ENCODE measurements at places on chromosomes 7 and 10. TPM values are rescaled to one million over a fixed set of nuclear protein-coding genes. Genes with fewer than 3 reads are reported as not detected.

Gene STRA8
- not detected for total RNA-seq

Gene IRF5
- total RNA-seq: not detected

Gene SLC29A4
- 3.8 TPM for total RNA-seq

Gene UPF2
- total RNA-seq: 15.2 TPM

Gene SLC12A9
- total RNA-seq: 16.8 TPM

Gene PTPRE
- 1.2 TPM for total RNA-seq

Data from smooth muscle cell of bladder (primary cell).